Progenitor cell of endocrine pancreas (in vitro differentiated cells): ENCODE measurements at places on chromosomes 5 and 9. TPM values are rescaled to one million over a fixed set of nuclear protein-coding genes. Genes with fewer than 3 reads are reported as not detected.

DNA sequence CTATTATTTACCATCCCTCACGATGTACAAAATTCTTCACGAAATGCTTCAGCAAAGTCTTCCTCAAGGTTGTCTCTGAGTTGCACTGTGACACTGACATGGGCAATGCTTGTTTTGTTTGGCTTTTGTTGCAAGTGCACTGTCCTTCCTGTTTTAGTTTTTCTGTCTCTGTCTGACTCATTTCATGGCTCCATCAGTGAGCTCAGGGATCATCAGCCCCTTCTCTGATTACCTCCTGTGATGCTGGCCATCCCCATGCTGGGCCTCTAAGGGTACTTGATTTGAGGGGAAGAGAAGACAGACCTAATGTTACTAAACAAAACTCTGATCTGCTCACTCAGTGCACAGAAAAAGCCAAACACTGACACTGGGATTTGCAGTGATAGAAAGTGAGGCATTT is 37.6 kb upstream of the STX17 start:
- DNase-seq, result no peak
- no peak overlapping the region for H3K4me3 ChIP-seq
- H3K27me3 ChIP-seq, result no peaks in the 10 kb centered on the region
- H3K36me3 ChIP-seq, result no peaks in the 10 kb centered on the region
- peak overlapping the region; percentile 2 for H3K27ac ChIP-seq

GRCh38 chr9:5562806-5563416 is 52.6 kb downstream of the PDCD1LG2 start:
- no peaks in the 10 kb centered on the region for H3K27me3 ChIP-seq
- no peaks in the 10 kb centered on the region for H3K36me3 ChIP-seq
- H3K4me1 ChIP-seq, result no peaks in the 10 kb centered on the region
- no peak overlapping the region for H3K27ac ChIP-seq
- no peak for DNase-seq
- H3K4me3 ChIP-seq, result no peak overlapping the region

DNA sequence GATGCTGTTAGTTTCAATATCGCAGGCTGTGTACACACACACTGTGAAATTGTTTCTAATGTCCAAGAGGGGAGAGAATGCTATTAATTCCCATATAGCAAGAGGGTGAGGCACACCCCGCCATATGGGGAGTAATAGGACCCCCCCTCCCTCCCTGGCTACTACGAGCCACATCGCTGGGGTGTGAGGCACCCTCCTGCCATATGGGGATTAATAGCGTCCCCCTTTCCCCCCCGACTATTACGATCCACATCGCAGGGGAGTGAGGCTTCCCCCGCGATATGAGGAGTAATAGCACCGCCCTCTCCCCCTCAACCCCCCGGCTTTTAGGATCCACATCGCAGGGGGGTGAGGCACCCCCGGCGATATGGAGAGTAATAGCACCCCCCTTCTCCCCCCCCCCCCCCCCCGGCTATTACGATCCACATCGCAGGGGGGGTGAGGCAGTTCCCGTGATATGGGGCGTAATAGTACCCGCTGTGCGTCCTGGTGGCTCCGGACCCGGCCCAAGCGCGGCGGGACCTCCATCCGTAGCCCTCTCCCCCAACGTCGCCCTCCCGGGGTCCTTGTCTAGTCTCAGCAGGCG is 494 bp upstream of the STK32A start:
- no peak for DNase-seq
- H3K27ac ChIP-seq, result no peak overlapping the region
- H3K4me3 ChIP-seq, result peak overlapping the region; percentile 79
- no peaks in the 10 kb centered on the region for H3K36me3 ChIP-seq

- no peaks in the 10 kb centered on the region for H3K36me3 ChIP-seq
- no peak overlapping the region for H3K4me3 ChIP-seq
- H3K27me3 ChIP-seq, result no peaks in the 10 kb centered on the region
- DNase-seq, result no peak
- peaks cover 15% of the 10 kb centered on the region for H3K4me1 ChIP-seq
Measured at GRCh38 chr9:92968081-92968480, 20.8 kb downstream of the FGD3 start.

TUT7 gene
- total RNA-seq, result 24.5 and 25.2 TPM in 2 replicates

DNA sequence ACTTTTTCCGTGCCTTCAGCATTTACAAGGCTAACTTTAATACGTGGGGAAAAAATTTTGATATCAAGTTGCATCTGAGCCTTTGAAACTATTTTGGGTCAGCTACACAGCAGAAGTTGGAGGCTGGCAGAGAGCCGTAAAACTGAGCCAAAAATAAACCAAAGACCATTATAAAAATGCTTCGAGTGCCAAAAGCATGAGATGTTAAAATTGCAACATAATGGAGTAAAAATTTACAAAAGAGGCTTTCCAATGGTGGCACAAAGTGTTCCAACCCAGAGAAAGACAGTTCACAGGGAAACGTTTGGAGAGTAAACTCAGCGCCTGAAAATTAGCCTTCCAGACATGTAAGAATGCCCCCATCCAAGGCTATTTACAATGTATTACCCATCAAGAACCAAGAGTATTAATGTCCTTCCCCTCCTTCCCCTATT is 190.3 kb downstream of the TLE1 start:
- H3K36me3 ChIP-seq, result no peaks in the 10 kb centered on the region
- H3K4me1 ChIP-seq, result no peaks in the 10 kb centered on the region
- H3K4me3 ChIP-seq, result no peak overlapping the region
- H3K27ac ChIP-seq, result no peak overlapping the region
- no peak for DNase-seq
- H3K27me3 ChIP-seq, result peaks cover 17% of the 10 kb centered on the region
